ENCODE measurements at places on chromosomes 1 and 21. TPM values are rescaled to one million over a fixed set of nuclear protein-coding genes. Genes with fewer than 3 reads are reported as not detected.

MAD2L2 gene
- 103 TPM for total RNA-seq

CHIA gene
- not detected for total RNA-seq

SPRR1A gene
- not detected for total RNA-seq

BMP8B gene
- 0.68 TPM for total RNA-seq

CD84 gene
- total RNA-seq: 58.5 TPM

PRDM16 gene
- total RNA-seq: not detected

PDIK1L gene
- 22.1 TPM for total RNA-seq

RORC gene
- 1.4 TPM for total RNA-seq

HOOK1 gene
- 11.1 TPM for total RNA-seq

UQCRHL gene
- total RNA-seq: 1.8 TPM

CR1L gene
- total RNA-seq: 1.1 TPM

A3GALT2 gene
- 0.31 TPM for total RNA-seq

LYST gene
- 61.2 TPM for total RNA-seq

DYNLT4 gene
- 0.97 TPM for total RNA-seq

ZNF697 gene
- 0.31 TPM for total RNA-seq

PRR9 gene
- not detected for total RNA-seq

NUF2 gene
- 50.6 TPM for total RNA-seq

CD5L gene
- total RNA-seq: not detected

LCE1A gene
- not detected for total RNA-seq

TBX15 gene
- total RNA-seq: not detected

SYPL2 gene
- total RNA-seq: not detected

KCNQ4 gene
- 1.2 TPM for total RNA-seq

LENEP gene
- 1.1 TPM for total RNA-seq

OR2L3 gene
- total RNA-seq: not detected

FOXD2 gene
- total RNA-seq: 0.50 TPM

TAL1 gene
- total RNA-seq: not detected

TACSTD2 gene
- not detected for total RNA-seq

KRTAP19-3 gene
- not detected for total RNA-seq

FMO5 gene
- total RNA-seq: 0.60 TPM

NBPF6 gene
- total RNA-seq: not detected

IRF6 gene
- total RNA-seq: 2.0 TPM

ENO1 gene
- total RNA-seq: 2,428 TPM

RXRG gene
- not detected for total RNA-seq

VASH2 gene
- total RNA-seq: not detected

AMPD1 gene
- total RNA-seq: not detected

ARHGEF16 gene
- total RNA-seq: not detected

CITED4 gene
- total RNA-seq: 15.0 TPM

GNG4 gene
- not detected for total RNA-seq

JAM2 gene
- total RNA-seq: 1.2 TPM

TIE1 gene
- total RNA-seq: 0.75 TPM

MASP2 gene
- total RNA-seq: not detected

STIL gene
- total RNA-seq: 32.4 TPM

AHDC1 gene
- total RNA-seq: 22.2 TPM

NGF gene
- not detected for total RNA-seq

SH2D1B gene
- total RNA-seq: not detected

YARS1 gene
- total RNA-seq: 181 TPM

PROK1 gene
- total RNA-seq: not detected

HMGCL gene
- 35.4 TPM for total RNA-seq

ALX3 gene
- not detected for total RNA-seq

CYP4Z1 gene
- not detected for total RNA-seq

NFASC gene
- total RNA-seq: 0.14 TPM

SLC45A1 gene
- total RNA-seq: 0.88 TPM

CDCA8 gene
- 67.0 TPM for total RNA-seq

LRRC3 gene
- 3.5 TPM for total RNA-seq

GGPS1 gene
- total RNA-seq: 34.9 TPM

GBP4 gene
- 61.9 TPM for total RNA-seq

SPATA45 gene
- total RNA-seq: not detected

RAVER2 gene
- total RNA-seq: 7.7 TPM

KIF17 gene
- not detected for total RNA-seq
